GM18507 (cell line): ENCODE measurements at places on chromosomes 7 and 10.

- DNase-seq: no peak
Measured at GRCh38 chr7:4739528-4739992, 35.9 kb upstream of the AP5Z1 start.

DNA sequence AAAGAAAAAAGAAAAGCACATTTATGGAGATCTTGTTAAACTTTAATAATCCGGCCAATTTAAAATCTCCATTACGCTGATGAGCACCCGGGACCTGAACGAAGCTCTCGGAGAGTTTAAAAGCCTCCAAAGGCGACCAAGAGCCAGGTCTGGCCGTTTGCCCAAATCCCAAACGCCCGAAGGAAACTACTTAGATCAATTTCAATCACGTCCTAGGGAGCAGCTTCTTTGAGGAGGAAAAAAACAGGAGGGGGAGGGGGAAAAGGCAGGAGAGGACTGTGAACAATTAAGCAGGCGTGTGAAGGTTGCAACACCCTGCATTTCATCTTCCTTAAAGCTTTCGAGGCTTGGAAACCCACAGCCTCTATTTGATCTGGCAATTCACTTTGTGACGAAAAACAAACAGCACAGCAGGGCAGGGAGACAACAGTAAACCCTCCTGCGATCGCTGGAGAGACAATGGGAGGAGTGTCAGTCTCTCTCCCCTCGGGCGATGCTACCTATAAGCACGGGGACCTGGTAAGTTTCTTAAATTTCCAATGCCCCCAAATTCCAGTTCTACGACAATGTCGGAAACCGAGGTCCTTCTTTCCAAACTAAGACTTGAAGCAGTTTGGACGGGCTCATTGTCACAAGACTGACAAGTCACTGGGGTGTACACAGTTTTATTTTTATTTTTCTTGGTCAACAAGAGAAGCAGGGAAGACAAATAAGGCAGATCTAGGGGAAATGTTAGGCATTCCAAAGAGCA is 1.2 kb downstream of the KLF6 start:
- DNase-seq: no peak

GRCh38 chr7:87456247-87456646 is 19.2 kb downstream of the ABCB4 start:
- no peak for DNase-seq

- DNase-seq: no peak
Measured at GRCh38 chr10:121611393-121612159, 13.3 kb upstream of the FGFR2 start.

DNA sequence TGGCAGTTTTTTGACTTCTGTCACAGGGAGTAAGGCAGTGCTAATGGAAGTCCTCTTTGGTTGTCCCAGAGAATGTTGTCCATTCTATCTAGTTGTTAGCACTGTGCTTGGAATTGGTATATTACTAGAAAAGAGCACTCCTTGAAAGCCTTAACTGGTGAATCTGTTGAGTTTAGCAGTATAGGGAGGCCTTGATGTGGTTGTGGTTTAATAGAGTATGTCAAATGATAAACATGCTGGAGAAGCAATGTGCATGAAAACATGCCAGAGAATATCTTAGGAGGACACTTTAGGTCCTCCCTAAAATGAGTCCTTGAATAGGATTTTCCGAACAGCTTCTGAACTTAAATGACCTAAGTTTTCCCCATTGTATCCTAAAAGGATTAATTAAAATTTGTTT is 98.6 kb downstream of the BTRC start:
- no peak for DNase-seq

DNA sequence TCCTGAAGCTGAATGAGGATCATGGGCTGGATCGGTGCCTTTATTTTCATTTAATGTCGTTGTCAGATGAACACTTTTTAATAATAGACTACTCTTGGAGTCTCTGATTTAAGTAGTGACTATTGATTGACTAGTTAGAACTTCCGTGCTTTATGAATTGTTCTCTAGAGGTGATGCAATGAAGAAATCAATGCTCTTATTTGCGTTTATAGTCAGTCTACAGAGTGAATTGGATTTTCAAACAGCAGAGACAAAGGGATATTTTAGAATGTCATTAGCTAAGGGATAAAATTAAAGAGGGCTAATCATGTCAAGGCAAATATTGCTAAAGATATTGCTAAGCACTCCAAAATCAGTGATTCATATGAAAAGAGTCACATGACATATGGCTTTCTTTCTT is 652.0 kb upstream of the NRP1 start:
- DNase-seq: no peak

DNA sequence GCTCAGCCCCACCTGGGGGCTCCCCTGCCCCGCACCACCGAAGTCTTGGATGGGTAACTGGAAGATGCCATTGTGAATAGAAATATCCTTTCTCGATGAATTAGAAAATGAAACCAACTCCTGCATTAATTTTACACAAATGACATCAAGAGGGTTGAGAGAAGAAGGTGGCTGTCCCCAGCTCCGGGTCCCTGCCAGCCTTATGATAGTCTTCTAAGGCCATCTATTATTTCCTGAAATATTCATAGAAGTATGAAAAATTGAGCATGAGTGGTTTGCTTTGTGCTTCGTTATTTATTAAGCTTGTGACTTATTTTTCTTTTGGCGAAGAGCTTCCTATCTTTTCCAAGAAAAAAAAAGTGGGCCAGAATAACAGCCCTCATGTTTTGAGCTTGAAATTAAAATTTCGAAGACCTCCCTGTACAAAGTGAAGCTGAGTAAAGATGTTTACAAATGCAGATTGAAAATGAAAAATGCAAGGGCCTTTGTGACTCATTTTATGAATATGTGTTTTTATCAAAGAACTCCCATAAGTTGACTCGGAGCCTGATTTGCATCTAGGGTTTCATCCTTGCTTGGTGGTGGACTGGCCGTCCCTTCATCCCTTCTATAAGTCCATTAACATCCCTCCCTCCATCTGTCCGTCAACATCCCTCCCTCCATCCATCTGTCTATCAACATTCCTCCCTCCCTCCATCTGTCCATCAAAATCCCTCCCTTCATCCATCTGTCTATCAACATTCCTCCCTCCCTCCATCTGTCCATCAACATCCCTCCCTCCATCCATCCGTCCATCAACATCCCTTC is 20.5 kb upstream of the CFAP46 start:
- DNase-seq: no peak

GRCh38 chr7:116876664-116877442 is 14.5 kb downstream of the CAPZA2 start:
- DNase-seq: no peak

GRCh38 chr7:117153016-117153545 is 169.8 kb downstream of the WNT2 start:
- DNase-seq: no peak

DNA sequence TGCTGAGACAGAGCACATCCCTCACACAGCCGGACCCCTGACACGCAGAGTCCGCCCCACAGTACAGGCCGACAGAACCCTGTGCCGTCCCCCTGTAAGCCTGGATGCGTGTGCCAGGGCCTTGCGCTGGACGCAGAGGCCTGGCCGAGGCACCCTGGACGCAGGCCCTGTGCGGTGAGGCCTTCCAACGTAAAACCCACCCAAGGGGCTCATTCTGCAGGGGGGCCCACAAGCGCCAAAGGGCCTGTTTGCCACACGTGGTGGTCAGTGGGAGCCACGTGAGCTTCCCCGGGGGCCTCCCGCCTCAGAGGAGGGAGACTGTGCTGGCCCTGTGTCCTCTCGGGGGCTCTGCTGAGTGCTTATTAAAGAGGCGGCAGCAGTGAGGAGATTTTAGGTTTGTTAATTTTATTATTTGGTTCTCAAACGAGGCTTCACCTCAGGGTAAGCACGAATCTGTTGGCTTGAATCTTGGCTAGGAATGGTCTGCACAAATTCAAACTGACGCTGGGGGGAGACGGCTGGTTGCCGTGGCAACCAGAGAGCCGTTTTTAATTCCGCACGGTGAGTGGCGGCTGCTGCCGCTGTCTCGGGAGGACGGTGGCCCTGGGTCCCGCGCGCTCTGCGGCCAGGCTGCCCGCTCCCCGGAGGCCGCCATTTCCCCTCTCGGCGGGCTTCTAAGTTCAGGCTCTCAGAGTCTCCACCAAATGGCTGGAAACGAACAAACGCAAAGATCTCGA is 4.9 kb upstream of the ADGRA1 start:
- no peak for DNase-seq

- DNase-seq: peak; percentile 57
Measured at GRCh38 chr10:120948889-120949608, 97.9 kb downstream of the WDR11 start.

DNA sequence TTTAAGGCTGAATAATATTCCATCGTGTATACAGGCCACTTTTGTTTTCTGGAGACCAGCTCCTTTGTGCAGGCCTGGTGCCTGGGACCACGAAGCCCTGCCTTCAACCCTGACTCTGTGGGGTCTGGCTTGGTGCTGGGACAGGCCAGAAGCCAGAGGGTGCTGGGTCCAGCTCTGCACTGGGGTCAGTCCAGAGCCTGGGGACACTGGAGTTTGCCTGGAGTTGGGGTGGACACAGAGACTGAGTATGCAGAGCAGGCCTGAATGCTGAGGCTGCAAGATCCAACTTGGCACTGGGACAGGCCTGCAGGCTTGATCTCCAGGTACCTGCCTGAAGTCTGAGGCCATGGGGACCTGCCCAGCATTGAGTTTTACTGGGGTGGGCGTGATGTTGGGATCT is 558.8 kb upstream of the CNTNAP2 start:
- DNase-seq: no peak

DNA sequence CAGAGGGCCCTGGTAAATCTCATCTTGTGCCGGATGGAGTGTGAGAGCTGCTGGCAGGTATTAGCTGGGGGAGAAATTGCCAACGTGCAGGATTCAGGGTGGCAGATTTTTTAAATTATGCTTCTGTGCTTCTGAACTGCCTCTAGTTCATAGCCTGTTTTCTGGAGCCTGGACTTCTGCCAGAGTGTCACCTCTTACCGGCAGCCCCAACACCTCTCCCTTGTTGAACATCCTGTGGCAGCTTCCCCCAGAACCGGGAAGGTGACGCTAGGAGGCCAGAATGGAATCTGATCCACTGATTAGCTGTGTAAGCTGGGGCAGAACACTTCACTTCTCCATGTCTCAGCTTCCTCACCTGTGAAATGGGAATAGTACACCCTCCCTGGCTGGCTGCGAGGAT is 5.1 kb downstream of the VWA2 start:
- DNase-seq: no peak

- no peak for DNase-seq
Measured at GRCh38 chr10:74909670-74910069, 83.3 kb downstream of the KAT6B start.

- DNase-seq: no peak
Measured at GRCh38 chr7:40374575-40374974, 239.8 kb downstream of the SUGCT start.

DNA sequence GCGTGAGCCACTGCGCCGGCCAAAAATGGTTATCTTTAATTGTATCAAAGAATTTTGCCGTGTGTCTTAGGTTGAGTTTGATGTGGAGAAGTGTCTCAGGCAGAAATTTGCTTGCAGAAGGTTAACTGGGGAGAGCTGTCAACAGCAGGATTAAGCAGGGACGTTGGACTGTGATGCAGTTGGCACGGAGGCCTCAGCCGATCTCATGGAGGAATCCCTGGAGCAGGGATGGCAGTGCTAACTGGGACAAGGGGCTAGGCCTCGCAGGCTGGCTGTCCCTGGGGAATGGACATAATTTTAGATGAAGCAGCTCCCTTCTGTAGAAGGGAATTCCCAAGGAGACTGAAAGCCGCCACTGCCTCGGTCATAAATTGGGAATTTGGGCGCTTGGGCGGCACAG is 12.3 kb upstream of the KIF5B start:
- DNase-seq: no peak

DNA sequence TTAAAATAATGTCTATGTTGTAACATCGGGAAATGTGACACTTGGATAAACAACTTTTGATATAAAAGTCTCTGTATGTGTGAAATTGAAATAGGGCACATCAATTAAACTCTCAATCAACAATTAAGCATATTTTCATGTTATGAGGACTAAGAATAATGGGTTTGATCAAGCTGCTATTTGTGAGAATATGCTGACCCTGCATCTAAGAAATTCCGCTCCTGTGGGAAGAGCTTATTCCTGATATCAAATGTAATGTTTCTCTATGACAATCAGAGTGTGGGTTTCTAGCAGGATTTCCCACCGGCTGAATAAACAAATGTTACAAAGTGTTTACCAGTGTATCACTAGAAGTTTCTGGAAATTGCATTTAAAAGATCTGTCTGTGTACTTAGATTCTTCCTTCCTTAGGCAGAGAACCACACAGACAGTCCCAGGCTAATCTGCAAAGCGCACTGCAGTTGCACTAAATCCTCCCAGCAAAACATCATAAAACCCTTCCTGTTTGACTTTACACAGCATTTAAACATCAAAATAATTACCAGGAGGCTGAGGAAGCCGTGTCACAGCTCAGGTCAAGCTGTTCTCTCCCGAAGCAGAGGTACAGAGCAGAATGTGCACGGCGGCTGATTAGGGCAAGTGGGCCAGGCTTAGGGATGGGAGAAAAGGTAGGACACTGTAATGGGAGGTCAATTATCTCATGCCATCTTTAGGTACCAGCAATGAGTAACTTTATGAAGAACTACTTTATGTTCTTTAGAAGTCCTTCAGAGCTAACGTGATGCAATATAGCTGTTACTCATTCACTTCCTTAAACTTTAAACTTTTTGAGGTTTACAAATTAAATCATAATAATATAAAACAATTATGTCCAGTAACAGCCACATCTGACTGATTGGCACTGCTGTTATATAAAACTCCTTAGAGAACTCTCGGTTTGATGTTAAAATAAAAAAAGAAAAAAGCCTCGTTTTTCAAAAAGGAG is 109.1 kb upstream of the CTTNBP2 start:
- no peak for DNase-seq

DNA sequence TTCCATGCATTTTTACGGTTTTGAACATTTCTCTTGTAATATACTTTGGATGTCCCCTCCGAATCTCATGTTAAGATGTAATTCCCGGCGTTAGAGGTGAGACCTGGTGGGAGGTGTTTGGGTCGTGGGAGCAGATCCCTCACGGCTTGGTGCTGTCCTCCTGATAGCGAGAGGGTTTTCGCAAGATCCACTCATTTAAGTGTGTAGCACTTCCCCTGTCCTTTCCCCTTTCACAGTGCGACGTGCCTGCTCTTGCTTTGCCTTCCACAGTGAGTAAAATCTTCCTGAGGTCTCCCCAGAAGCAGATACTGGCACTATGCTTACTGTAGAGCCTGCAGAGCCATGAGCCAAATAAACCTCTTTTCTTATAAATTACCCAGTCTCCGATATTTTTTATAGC is 6.6 kb downstream of the GPR141 start:
- DNase-seq: no peak

DNA sequence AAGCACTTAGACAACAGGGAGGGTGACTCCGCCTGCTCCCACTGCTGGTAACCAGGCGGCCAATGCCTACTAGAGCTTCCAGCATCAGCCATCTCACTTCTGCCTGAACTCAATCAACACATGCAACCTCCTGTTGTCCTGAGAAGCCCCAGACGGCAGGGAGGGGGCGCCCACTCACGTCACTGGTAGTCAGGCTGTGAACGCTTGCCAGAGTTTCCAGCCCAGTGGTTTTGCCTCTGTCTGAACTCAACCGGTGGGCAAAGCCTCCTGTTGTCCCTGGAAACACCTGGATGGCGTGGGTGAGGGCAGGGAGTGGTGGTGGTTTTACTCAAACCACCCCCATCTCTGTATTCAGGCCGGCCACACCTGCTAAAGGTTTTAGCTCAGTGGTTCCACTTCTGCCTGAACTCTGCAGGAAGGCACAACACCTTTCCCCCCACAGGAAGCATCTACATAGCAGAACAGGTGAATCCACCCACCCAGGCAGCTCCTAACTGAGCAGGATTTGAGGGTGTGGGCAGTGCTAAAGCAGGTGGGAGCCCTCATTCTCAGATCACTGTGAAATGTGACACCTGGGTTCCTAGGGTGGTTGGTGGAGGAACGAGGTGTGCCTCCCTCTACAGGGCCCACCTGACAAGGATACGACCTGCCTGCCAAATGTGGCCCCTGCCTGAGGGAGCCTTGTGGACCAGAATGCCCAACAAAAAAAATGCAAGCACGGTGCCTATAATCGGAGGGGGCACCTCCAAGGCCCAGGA is 563.0 kb upstream of the SEMA3D start:
- DNase-seq: no peak
